ELR (cell line): ENCODE measurements at places on chromosomes 16 and 17.

- no peak for DNase-seq
Measured at GRCh38 chr16:55655381-55655896, 349 bp upstream of the SLC6A2 start.

GRCh38 chr17:1422885-1423284 is 22.9 kb upstream of the YWHAE start:
- DNase-seq = peak; percentile 99

- peak; percentile 24 for DNase-seq
Measured at GRCh38 chr17:70604854-70605253, 435.5 kb downstream of the KCNJ2 start.

GRCh38 chr16:9703731-9704130 is 478.5 kb downstream of the GRIN2A start:
- DNase-seq = no peak

GRCh38 chr16:67019171-67019570 is 9.8 kb upstream of the CBFB start:
- DNase-seq = no peak

- no peak for DNase-seq
Measured at GRCh38 chr17:5705876-5706576, 121.7 kb upstream of the NLRP1 start.

- peak; percentile 24 for DNase-seq
Measured at GRCh38 chr17:70310221-70310672, 140.9 kb downstream of the KCNJ2 start.

GRCh38 chr16:27198451-27199234 is 4.7 kb upstream of the KDM8 start:
- DNase-seq = no peak

- DNase-seq = no peak
Measured at GRCh38 chr16:75271441-75272096, 20.1 kb upstream of the BCAR1 start.

- peak; percentile 99 for DNase-seq
Measured at GRCh38 chr16:81181013-81181720, 57.3 kb upstream of the BCO1 start.

GRCh38 chr17:49223517-49224197 is 6.9 kb downstream of the PHOSPHO1 start:
- DNase-seq = peak; percentile 61

DNA sequence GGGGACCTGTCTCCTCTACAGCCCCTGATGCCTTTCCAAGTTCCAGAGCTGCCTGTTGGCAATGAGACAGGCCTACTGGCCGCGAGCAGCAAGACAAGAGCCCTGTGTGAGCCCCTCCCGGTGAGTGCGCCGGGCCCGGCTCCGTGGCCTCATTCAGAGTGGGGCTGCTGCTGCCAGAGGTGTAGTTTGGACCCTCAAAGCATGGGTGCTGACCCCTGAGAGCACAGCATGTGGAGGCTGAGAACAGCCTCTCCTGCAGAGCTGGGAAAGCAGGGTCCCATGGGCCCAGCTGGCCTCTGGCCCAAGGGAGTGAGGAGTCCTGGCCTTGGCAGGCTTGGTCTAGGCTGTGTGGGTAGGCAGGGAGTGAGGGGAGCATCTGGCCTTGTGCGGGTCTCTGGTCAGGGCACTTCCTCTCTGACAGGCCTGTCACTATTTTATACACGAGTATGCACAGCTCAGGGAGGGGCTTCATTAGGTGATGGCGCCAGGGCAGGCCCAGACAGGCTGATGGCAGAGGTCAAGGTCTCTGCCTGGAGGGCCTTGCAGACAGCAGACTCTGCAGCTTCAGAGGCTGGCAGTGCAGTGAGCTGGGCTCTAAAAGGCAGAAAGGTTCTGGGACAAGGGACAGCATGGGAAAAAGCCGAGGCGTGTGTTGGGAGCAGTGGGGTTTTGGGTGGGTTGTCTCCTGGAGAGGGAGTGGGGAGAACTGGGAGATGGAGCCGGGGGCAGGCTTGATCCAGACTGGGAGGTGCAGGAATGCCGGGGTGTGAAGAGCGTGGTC is 43.4 kb downstream of the ADCY7 start:
- no peak for DNase-seq

- DNase-seq = no peak
Measured at GRCh38 chr16:84529607-84530006, 25.1 kb upstream of the MEAK7 start.

DNA sequence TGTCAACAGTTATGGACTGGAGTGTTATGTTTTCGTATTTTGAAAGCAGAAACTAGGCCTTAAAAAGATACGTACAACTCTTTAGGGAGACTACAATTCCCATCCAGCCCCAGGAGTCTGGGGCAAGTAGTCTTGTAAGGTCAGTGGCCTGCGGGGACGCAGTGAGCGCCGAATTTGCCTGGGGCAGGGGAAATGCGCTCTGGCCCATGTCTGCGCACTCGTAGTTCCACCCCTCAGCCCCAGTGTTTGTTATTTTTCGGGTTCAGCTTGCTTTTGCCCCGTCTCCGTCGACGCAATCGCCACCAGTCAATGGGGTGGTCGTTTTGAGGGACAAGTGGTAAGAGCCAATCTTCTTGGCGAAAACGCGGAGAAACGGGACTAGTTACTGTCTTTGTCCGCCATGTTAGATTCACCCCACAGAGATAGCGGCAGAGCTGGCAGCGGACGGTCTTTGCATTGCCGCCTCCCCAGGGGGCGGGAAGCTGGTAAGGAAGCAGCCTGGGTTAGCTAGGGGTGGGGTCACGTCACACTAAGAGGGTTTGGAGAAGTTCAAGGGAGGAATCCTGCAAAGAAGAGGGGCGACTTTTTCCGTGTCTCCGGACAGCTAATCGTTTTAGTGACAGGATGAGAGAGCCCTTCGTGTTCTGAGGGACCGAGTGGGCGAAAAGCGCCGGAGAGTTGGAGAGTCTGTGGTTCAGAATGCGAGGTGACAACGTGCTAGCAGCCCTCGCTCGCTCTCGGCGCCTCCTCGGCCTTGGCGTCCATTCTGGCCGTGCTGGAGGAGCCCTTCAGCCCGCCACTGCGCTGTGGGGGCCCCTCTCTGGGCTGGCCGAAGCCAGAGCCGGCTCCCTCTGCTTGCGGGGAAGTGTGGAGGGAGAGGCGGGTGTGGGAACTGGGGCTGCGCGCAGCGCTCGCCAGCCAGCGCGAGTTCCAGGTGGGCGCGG is 1.1 kb upstream of the BRCA1 start:
- DNase-seq = peak; percentile 50

DNA sequence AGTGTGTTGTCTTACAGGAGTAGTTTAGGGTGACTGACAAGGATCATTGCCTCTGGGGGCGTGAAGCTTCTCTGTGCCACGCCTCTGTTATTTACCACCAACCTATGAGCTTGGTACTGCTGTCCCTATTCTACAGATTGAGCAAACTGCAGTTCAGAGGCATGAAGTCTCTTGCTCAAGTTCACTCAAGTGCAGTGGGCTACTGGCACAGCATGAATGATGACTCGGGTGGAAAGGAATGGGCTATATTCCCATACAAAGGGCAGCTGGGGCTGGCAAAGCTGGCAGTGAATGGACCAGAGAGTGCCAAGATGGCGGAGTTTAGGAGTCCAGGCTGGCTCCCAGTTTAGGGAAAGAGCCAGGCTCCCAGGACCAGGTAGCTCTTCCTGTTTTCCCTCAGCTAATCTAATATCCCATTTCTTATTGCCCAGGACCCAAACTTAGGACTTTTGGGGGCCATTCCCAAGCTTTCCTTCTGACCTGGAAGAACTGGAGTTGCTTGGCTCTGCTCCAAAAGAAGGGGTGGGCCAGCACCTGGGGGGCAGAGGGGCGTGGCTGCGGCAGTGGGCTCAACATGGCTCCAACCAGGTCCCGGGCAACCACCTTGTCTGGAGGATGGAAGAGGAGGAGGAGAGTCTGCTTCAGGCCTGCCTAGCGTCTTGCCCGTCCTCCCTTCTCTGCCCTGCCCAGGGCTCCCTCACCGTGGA is 12.9 kb downstream of the PLK1 start:
- peak; percentile 25 for DNase-seq

- no peak for DNase-seq
Measured at GRCh38 chr17:32160526-32160925, 18.2 kb downstream of the RHOT1 start.

- DNase-seq = no peak
Measured at GRCh38 chr17:12133183-12133582, 112.5 kb downstream of the MAP2K4 start.

DNA sequence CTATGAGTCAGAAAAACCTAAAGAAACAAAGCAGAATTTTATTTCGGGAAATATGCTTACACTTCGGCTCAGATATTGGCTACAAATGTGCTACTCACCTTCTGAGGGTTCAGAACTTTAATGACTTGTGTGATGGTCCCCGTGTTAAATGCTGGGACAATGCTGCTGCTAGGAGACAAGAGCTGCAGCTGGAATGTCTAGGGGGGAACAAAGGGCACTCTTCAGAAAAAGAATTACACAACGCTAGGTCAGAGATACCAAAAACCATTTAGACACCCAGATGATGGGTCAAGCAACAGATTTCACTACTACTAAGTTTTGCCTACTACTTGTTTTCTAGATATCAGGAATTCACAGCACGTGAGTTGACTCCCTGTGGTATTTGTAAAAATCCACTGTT is 10.0 kb upstream of the PHLPP2 start:
- DNase-seq = no peak

DNA sequence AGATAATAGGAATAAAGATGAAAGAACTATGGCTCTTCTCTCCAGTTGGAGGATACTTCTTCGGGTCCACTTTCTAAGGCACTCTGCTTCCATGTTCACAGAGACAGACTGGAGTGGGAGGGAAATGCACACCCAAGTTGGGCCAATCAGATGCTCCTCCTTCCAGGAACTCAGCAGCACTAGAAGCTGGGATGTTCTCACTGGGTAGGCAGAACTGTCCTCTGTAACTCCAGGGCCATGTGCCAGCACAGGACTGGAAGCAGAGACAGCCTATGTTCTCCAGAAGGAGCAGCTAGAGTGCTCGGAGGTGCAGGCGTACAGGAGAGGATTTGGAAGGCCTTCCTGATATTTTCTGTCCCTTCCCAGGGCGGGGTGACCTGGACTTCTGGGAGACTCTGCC is 49.9 kb upstream of the SREBF1 start:
- no peak for DNase-seq

DNA sequence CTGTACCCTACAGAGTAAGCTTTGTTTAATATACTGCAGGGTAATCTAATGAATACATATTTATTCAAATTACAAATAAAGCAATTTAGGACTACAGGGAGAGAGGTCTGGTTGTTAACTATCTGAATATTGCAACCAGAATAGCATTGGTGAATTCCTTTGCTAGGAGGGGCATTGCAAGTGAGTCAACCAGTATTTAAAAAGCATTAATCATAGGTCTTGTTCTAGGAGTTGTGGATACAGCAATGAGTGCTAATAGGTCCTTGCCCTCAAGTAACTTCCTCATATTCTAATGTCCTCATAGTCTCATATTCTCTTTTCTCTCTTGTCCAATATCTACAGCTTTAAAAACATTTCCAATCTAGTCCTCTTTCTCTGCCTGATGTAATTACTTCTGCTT is 531.4 kb downstream of the CDH11 start:
- peak; percentile 0 for DNase-seq

GRCh38 chr16:89430436-89431157 is 59.8 kb downstream of the ANKRD11 start:
- DNase-seq = no peak

- DNase-seq = peak; percentile 44
Measured at GRCh38 chr17:69450918-69451317, 36.4 kb downstream of the MAP2K6 start.

- no peak for DNase-seq
Measured at GRCh38 chr16:13684819-13685563, 235.0 kb upstream of the ERCC4 start.

GRCh38 chr17:75345514-75346167 is 56.4 kb upstream of the SLC25A19 start:
- no peak for DNase-seq

- no peak for DNase-seq
Measured at GRCh38 chr17:39158623-39159022, 7.2 kb upstream of the PLXDC1 start.

GRCh38 chr17:82874011-82874835 is 34.4 kb upstream of the ZNF750 start:
- no peak for DNase-seq

DNA sequence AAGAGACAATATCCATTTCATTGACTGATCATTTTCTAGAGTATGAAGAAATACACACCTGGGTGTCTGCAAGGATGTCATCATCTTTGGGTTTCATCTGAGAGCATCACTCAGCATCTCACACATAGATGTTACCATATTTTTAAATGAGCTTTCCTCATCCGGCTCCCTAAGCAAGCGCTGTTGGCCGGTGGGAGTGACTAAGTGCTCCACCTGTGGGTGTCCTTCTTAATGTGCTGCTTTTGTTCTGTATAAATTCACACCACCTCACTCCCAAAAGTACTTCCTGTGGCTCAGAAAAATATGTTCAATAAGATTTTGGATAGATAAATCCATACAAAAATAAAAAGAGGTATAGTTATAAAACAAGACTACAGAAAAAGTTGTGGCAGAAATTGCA is 7.4 kb downstream of the SSTR2 start:
- no peak for DNase-seq

GRCh38 chr17:28861393-28862203 is 6.8 kb downstream of the ERAL1 start:
- DNase-seq = no peak

GRCh38 chr17:60901806-60902205 is 224.2 kb downstream of the BCAS3 start:
- peak; percentile 81 for DNase-seq

DNA sequence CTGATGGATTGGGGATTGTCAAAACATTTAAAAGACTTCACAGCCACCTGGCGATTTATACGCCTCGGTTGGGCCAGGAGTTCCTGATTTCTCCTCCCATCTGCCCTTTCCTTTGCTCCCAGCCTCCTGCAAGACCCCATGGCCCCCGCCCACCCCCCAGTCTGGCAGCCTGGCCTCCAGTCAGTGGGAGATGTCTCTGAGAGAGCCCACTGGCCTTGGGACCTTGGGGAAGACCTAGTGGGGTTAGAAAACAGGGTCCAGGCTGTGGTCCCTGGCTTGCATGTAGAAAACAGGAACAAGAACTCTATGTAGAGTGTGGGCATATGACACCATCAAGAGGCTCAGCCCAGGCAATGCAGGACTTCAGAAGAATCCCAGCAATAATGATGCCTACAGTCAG is 209.4 kb upstream of the C16orf82 start:
- no peak for DNase-seq

- DNase-seq = no peak
Measured at GRCh38 chr17:66629762-66630161, 205.2 kb upstream of the CACNG5 start.
